Activated T-helper 2 cell treated with anti-CD3 and anti-CD28 coated beads, Interferon-gamma antibody, Interleukin-2, Interleukin-4, amounts not matched to agents 10 μg/mL and 5 μg/mL and 100 μg/mL, durations not matched to agents 14 hours and 24 hours and 36 hours (primary cell): ENCODE measurements at places on chromosomes 12 and 14. TPM values are rescaled to one million over a fixed set of nuclear protein-coding genes. Genes with fewer than 3 reads are reported as not detected.
A peak's percentile ranks its signal among the peaks of the same experiment; 100 is the strongest.

GRCh38 chr12:94488463-94488862, 28.8 kb upstream of the CEP83 start:
- no peak for DNase-seq

Gene BEGAIN
- total RNA-seq, result 3.4 and 3.5 TPM in 2 replicates

GRCh38 chr12:93055221-93055620, 126.1 kb upstream of the EEA1 start:
- no peak for DNase-seq

DNA sequence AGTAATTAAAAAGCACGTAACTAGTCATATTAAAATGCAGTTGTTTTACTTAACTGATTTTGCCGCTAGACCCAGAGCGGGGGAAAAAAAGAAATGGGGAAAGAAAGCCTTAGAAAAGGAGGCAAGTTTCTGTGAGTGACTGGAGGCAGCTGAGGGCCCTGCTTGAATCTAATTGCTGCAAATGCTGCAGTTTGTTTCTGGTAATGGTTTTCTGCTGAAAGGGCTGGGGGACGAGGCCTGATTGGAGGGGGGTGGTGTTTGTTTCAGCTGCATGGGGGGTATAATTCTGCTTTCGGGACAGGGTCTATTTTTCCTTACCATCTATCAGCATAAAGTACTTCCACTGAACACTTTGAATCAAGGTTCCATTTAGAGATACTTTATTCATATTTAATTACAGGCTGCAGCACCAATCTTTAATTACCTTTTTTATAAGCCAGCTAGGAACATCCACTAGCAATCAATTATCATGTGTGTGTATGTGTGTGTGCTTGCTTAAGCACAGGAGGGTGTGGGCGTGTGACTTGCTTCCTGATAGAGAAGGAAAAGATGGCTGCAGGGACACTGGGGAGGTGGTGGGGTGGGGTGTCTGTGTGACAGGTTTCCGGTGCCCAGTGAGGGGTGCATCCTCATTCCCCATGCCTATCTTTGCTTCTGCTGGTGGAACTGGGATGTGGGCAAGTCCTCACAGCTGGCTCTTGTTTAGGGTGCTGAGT, 83.4 kb downstream of the ADCK1 start:
- no peak for DNase-seq

DNA sequence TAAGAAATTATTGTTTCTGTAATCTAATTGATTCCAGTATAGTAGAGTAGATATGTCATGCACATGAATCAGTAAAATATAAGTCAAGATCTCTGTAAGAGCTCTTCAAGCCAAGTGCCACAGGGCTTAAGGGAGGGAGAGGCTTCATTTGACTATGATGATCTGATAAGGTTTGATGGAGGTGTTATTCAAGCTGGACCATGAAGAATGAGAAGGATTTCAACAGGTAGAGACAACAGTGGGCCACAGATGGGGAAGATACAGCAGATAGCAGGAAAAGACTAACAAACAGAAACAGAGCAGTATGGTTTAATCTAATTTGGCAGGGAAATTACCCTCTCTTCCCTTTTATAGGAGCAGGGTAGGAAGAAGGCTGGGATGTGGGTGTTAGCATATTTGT, 40.6 kb upstream of the FKBP4 start:
- no peak for DNase-seq

- no peak for DNase-seq
These were observed 3.7 kb downstream of the TMTC3 start for GRCh38 chr12:88145567-88146505.

DNA sequence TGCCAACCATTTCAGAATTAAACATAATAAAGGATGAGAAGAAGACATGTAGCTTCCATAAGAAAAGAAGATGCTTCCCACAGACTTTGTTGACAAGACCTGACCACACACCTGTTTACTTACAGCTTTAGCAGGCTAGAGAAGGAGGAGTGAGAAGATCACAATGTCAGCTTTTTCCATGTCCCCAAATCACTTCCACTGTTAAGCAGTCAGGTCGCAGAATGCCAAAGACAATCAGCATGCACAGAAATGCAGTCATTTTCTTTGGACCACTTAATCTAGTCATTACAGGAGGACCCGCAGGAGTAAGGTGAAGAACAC, 314.9 kb downstream of the SSPN start:
- DNase-seq, result no peak

GRCh38 chr12:119375075-119375882, 40.8 kb downstream of the CCDC60 start:
- peak; percentile 10 for DNase-seq

- no peak for DNase-seq
These were observed 137.6 kb upstream of the AEBP2 start for GRCh38 chr12:19301688-19302087.

- no peak for DNase-seq
These were observed 72.4 kb downstream of the TMTC1 start for GRCh38 chr12:29711381-29711780.

DNA sequence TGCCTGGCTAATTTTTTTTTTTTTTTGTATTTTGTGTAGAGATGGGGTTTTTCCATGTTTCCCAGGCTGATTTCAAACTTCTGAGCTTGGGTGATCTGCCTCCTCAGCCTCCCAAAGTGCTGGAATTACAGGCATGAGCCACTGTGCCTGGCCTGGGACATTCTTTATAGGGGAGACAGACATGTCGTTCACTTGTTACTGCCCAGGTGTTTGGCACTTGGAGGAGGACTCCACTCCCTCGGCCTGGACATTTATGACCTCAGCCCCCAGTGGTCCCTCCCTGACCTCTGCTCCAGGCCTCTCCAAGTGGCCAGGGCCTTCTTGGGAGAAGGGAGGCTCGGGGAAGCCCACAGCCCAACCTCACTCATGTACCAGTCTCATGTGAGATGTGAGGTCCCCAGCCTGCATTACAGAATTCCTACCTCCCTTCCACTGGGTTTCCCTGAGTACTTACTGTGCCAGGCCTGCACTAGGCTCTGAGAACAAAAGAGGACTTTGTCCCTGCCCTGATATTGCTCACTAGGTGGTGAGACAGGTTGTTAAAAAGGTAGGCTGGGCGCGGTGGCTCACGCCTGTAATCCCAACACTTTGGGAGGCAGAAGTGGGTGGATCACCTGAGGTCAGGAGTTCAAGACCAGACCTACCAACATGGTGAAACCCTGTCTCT, 9.7 kb upstream of the POP5 start:
- DNase-seq, result no peak
